GM23248 (cell line): ENCODE measurements at places on chromosomes 13 and 19. TPM values are rescaled to one million over a fixed set of nuclear protein-coding genes. Genes with fewer than 3 reads are reported as not detected.

Gene NMRK2
- total RNA-seq = not detected in 2 replicates

Gene ELOF1
- 32.4 and 50.6 TPM in 2 replicates for total RNA-seq

Gene CRB3
- not detected in 2 replicates for total RNA-seq

Gene CDX2
- total RNA-seq = not detected in 2 replicates

Gene IRGC
- total RNA-seq = not detected in 2 replicates

Gene CCDC70
- total RNA-seq = not detected in 2 replicates

Gene KRTDAP
- not detected in 2 replicates for total RNA-seq

Gene ZNF544
- total RNA-seq = 32.0 and 37.8 TPM in 2 replicates

Gene CDK8
- 11.9 and 12.3 TPM in 2 replicates for total RNA-seq

Gene ACTMAP
- 0.38 and 2.5 TPM in 2 replicates for total RNA-seq

Gene TSC22D1
- 59.2 and 60.6 TPM in 2 replicates for total RNA-seq

Gene FXYD1
- 0.43 TPM in 1 of 2 replicates, not detected in the other for total RNA-seq

Gene LILRA2
- total RNA-seq = not detected in 2 replicates

Gene RAB11B
- 10.4 and 13.3 TPM in 2 replicates for total RNA-seq

Gene TEKTIP1
- total RNA-seq = not detected in 2 replicates

Gene GPR18
- total RNA-seq = not detected in 2 replicates

Gene GPALPP1
- 22.8 and 29.2 TPM in 2 replicates for total RNA-seq

Gene IFT88
- 5.6 and 10.3 TPM in 2 replicates for total RNA-seq
